ENCODE measurements at places on chromosomes 12 and 14. TPM values are rescaled to one million over a fixed set of nuclear protein-coding genes. Genes with fewer than 3 reads are reported as not detected.

Gene MYH6
- 0.11 TPM for total RNA-seq

Gene BRMS1L
- total RNA-seq = 22.5 TPM

Gene C12orf50
- total RNA-seq = 0.11 TPM

Gene RNU4-1
- 872 TPM for total RNA-seq

DNA sequence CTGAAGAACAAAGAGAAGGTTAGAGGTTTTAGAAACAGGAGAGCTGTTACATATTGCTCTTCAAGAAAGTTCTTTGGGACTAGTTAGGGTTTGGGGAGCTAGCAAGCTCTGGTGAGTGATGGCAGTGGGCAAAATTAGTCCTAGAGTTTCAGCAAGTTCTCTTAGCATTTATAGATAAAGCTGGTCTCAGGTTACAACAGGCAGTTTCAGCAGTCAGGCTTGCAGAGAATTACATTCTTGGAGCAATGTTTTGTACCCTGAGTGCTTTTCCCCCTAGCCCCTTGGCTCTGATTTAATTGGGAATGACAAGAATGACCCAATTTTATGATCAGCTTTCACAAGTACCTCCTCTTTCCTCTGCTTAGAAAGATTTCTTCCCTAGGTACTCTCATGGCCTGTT is 21.4 kb upstream of the EID3 start:
- DNase-seq = no peak

DNA sequence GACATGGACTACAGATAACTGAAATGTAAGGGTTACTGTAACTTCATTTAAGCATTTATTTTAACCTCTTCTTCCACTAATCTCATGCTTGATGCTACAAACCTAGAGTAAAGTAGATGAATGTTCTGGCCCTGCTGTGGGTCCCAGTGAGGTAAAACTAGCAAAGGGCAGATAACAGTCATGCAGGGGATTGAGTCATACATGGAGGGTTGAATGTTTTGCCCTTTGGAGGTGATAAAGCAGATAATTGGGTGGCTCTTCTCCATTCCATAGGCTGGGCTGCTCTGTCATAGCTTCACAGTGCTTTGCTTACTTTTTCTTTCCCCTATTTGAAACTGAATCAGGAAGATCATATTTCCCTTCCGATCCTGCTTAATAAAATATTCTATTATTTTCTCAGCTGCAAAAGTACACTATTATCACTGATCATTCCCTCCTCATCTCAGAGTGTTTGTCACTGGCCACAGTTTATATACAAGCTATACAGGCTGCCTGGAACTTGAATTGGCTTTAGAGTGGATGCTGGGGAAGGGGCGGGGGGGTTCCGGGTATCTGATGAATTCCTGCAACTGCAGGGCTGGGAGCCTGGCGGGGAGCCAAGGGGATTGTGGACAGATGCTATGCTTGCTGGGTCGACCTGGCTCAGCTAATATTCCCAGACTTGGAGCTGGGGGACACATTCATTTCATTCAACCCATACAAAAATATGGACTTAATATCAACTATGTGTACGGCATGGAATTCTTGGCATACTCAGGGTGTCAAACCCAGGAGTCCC is 235.1 kb downstream of the NRXN3 start:
- no peak for DNase-seq

GRCh38 chr12:102406033-102406584 is 74.3 kb downstream of the IGF1 start:
- DNase-seq = peak; percentile 56

GRCh38 chr12:70180130-70180529 is 63.1 kb upstream of the CNOT2 start:
- DNase-seq = peak; percentile 4

- DNase-seq = no peak
Observed at GRCh38 chr14:100537446-100538350, 49.5 kb downstream of the BEGAIN start.

GRCh38 chr12:110071967-110072366 is 23.6 kb upstream of the C12orf76 start:
- DNase-seq = no peak

DNA sequence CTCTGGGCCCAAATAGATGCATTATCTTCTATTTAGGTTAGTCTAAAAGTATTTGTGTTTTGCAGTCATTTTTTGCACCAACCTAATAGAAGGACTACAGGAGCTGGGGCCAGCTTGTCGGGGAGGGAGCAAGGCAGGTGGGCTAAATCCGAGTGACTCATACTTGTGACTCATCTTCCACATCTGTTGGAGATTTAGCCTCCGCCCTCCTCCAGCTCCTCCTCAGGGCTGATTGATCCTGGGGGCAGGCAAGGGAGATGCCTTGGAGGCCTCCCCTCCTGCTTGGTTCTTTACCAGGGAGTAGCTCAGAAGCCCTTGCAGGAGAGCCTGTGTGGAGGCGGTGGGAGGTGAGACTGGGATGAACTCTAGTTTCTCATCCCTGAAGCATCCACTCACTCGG is 27.9 kb downstream of the RHOF start:
- no peak for DNase-seq

All from spinal cord (tissue), 10 donors.